Activated CD4-positive, alpha-beta T cell treated with anti-CD3 and anti-CD28 coated beads, Interleukin-2, amount 10 ng/mL, durations not matched to agents 24 days and 14 days (primary cell): ENCODE measurements at places on chromosomes 5 and 9. TPM values are rescaled to one million over a fixed set of nuclear protein-coding genes. Genes with fewer than 3 reads are reported as not detected.

Gene RLN2
- total RNA-seq = 0.30 and 1.5 TPM in 2 replicates

Gene PTGDS
- total RNA-seq = not detected in 2 replicates

GRCh38 chr9:38344566-38345324 lies 47.8 kb upstream of the ALDH1B1 start:
- DNase-seq = no peak

DNA sequence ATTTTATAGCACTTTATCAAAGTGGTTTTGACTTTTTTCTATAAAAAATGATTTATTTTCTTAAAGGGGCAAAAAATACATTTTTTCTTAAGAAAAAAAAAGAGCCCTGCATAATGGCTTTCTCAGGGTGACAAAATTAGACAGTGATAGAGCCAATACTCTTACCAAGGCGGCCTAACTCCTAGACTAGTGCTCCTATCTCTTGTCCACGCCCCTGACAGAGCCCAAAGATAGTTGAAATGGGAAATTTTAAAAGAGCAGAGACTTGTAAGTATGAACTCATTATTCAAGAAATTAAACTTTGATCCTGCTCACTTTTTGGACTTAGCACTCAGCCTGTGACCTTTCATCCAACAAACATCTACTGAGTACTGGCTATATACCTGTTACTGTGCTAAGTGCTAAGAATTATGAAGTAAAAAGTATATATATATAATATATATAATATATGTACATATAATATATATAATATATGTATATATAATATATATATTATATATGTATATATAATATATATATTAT lies 1.2 kb downstream of the INVS start:
- no peak for DNase-seq

- DNase-seq = no peak
These were observed 17.5 kb downstream of the STXBP1 start for GRCh38 chr9:127629468-127630081.

DNA sequence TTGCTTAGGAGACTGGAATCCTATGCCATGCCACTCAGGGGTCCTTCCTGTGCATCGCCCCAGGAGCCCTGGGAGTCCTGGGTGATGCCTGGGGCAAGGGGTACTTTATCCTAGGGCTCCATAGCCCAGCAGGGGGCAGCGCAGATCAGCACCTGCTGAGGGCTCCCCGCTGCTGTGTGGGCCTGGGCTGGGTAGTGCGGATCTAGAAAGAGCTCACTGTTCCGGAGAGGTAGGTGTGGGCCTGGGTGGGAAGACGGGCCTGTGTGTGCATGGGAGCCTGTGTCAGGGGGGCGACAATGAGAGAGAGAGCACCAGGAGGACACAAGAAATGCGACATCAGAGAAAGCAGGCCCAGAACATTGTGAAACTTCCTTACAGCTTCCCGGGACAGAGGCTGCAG lies 11.4 kb upstream of the DAB2IP start:
- peak; percentile 74 for DNase-seq

GRCh38 chr5:74185599-74185998 lies 454.9 kb downstream of the ENC1 start:
- no peak for DNase-seq

- DNase-seq = peak; percentile 80
These were observed 193.8 kb upstream of the ZNF618 start for GRCh38 chr9:113682297-113682771.

DNA sequence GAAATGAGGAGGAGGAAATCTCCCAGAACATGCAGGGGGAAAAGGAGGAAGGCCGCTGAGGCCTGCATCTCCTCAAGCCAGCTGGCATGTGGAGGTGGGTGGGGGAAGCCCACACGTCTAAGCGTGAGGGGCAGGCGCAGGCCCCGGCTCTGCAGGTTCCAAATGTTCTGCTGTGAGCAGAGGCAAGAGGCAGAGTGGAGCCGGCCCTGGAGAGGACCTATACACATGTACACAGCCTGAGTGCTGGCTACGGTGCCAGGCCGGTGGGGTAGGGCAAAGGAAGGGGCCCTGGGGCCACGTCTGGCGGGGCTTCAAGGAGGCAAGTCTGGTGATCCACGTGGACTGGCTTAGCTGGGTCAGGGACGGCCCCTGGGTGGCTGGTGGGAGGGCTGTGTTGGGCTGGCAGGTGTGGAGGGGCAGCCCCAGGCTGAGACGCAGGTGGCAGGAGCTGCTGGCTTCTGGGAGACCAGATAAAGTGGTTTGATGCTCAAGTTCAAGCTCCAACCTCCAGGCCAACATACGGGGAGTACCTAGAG lies 26.4 kb downstream of the LPCAT1 start:
- DNase-seq = no peak
